ENCODE measurements at places on chromosomes 3 and 15.

GRCh38 chr3:167820102-167820865, 84.8 kb downstream of the SERPINI1 start:
- no peak for DNase-seq

GRCh38 chr3:138338244-138338643, 8.6 kb upstream of the NME9 start:
- DNase-seq: no peak

DNA sequence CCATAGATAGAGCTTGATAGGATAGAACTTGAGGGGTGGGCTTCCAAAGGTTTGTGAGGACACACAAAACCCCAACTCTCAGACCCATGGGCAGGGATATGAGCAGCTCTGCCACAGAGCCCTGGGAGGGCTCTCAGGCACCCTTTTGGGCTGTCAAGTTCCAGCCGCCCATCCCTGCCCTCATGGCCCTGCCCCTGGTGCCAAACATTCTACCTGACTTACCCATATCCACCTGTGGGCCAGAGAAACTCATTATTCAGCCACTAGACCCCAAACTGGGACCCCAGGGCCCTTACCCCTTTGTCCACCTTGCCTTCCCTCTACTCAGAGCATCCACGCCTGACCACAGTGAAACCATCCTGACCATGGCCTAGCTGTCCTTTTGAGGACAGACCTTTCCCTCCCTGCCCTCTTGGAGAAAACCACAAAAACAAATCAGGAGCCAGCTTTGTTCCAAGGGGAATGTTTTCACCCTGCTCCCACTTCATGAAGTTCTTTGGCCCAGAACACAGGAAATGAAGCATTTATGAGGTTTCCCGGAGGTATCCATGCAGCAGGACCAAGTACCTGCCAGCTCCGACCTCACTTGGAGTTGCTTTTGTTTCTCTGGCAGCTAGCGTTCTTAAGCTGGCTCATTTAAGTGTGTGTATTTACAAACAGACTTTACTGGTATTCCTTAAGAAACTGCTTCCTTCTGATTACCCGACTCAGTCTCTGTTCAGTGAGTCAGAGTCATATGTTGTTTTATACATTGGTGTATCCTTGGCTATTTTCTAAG, 34.2 kb upstream of the GALNT15 start:
- DNase-seq: no peak

DNA sequence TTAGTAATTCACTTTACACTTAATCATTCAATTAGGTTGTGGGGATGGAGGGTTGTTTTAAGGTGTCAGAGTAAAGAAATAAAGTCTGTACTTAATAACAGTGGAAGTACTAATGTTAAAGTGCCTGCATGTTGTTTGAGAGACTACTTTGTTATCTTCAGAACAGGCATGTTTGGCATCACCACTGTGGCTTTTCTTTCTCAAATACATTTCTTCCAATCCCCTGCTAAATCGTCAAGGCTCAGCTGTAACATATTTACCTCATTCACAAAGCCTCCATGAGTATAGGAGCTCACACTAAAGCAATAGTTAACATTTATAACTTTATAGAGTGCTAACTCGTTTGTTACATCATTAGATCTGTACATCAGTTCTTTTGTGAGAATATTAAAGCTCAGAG, 2.6 kb downstream of the TIMMDC1 start:
- DNase-seq: no peak

DNA sequence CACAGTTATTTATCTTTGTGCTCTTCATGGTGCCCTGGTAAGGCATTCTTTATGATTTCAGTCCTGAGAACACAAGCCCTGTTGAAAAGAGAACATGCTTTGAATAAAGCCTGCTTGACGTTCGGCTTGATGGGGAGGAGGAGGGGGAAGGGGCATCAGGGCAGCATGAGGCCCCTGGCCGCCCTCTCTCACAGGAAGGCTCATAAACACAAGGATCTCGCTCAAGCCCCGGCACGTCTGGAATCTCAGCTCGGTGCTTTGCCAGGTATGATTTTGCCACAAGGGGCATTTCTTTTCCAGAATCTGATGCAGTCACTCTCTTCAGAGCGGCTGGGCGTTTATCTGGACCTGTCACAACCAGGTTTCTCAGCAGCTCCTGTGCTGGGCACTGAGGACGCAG, 129.4 kb downstream of the DNAJB8 start:
- no peak for DNase-seq

- no peak for DNase-seq
Observed at GRCh38 chr3:165800970-165801369, 36.3 kb downstream of the BCHE start.

Data from stimulated activated CD4-positive, alpha-beta T cell treated with anti-CD3 and anti-CD28 coated beads, Interleukin-4, amount 100 ng/mL, for 1 hour (primary cell).